ENCODE measurements at places on chromosomes 1 and 21.

DNA sequence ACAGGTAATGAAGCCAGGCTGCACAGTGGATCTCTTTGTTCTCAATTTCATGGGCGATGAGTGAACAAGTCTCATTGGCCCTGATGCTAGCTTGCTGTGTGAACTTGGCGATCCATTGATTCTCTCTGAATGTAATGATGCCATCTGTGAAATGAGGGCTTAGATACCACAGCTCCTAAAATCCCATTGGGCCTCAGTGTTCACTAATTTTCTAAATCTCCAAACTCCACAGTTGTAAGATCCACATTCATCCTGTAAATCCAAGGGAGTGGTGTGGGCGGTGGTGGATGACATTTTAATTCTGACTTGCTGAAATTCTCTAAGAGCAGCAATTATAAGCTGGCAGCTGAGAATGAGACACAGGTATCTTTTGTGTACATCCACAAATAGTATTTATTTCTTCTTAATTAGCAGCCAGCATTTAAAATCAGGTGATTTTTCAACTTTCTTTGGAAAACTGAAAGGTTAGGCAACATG is 9.6 kb upstream of the ACTL8 start:
- no peak for DNase-seq

GRCh38 chr1:44994309-44994898 is 8.0 kb upstream of the EIF2B3 start:
- DNase-seq: no peak

DNA sequence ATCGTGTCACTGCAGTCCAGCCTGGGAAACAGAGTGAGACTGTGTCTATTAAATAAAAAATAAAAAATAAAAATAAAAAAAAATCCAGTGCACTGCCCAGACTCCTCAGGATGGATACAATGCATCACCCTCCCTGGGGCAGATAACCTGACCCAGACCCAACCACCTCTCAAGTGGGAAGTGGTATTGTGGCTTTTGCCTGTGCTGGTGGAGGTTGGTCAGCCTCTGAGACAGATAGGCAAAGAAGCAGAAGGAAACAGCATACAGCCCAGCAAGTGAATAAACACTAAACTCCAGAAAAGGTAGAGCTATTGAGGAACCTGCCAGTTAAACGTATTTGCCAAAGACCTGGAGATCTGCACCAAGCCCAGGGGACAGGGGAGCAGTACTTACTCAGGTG is 22.0 kb downstream of the HHIPL2 start:
- DNase-seq: no peak

- no peak for DNase-seq
Observed at GRCh38 chr1:41687007-41687406, 202.5 kb upstream of the EDN2 start.

- no peak for DNase-seq
Observed at GRCh38 chr1:235906436-235906835, 39.7 kb upstream of the LYST start.

DNA sequence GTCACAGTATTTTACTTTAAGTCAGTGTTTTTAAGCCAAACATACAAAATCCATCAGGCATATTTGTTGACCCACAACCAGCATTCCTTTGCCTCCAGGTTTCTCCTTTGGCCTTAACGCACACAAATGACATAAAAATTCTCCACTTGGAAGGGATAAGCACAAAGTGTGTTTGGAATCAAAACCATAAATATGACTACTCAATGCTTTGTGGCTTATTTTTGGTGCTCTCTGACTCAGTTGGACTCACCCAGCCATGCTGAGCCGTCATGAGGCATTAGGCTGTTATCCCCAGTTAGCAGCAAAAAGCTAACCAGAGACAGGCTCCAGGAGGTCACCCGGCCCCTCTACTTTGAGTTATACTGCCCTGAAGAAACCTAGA is 948 bp downstream of the PRUNE1 start:
- DNase-seq: no peak

DNA sequence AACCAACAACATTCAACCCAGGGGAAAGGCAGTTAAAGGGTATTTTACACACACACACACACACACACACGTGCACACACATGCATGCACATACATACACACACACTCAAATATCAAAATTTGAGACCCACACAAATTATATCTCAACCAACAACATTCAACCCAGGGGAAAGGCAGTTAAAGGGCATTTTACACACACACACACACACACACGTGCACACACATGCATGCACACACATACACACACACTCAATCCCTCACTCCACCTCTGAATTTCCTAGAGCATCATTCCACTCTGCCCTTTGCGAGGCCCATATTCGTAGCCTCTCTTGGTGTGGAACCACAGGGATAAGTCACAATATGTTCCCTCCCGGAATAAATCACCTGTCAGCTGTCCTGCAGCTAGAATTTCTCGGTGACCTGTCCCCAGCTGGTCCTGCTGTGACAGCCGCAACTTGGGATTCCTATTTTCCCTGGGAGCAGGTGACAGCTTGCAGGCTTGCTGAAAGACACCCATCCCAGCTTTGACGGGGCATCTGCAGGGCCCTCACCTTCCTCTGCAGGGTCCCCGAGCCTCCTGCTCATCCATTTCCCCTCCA is 122.7 kb downstream of the PSMG1 start:
- DNase-seq: no peak

DNA sequence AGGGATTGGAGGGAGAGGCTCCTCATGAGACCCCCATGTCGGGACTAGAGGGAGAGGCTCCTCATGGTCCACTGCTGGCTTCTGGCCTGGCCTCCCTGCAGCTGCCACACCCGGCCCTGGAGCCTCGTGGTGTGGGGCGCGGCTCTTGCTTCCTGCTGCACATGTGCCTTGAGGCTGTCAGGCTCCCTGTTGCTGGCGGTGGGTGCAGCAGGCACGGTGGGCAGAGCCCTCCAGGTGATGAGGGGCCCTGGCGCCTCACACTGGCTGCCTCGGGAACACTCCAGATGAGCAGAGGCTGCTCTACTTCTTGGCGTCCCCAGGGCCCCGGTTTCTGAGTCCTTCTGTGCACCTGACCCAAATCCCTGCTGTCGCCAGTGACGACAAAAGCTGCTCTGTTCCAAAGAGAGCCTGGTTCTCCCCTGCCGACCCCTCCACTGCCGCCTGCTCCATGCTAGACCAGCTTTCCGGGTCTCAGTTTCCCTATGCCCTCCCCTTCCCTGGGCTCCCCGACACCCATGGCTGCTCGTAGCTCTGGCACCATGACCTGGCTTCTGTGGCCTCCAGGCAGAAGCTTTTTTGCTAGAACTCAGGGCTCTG is 9.7 kb upstream of the ATAD3B start:
- no peak for DNase-seq

DNA sequence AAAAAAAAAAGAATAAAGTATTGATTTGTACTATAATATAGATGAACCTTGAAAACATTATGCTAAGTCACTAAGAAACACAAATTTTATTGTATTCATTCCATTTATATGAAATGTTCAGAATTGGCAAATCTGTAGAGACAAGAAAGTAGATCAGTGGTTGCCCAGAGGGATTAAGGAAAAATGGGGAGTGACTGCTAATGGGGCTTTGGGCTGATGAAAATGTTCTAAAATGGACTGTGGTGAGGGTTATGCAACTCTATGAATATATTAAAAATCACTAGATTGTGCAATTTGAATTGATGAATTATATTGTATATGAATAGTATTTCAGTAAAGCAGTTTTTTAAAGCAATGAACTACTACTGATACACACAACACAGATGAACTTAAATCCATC is 10.0 kb downstream of the GDAP2 start:
- no peak for DNase-seq

DNA sequence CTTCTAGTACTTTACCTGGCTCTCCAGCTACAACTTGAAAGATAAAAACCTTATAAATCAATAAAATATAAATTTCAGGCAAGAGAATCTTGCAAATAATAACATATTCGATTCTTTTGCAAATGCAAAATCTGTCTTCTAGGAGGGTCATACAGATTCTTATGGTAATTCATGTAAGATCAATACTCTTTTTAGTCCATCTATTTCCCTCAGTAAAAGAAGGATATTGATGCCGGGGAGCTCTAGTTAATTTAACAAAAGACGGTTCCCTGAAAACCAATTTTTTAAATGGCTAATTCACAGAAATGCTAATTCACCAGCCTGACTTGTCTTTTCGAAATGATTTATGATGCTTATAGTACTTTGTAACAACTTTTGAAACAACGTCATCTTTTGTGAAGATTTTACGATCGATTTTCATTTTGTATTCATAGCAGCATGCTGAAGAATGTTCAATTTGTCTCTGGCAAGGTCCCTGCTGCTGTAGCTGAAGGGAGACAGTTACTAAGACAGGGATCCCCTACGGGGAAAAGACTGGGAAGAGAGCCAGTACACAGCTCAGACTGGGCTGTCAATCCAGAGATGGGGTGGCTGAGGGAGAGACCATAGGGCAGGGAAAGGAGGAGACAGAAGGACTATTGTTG is 90.6 kb upstream of the SPAG17 start:
- no peak for DNase-seq

DNA sequence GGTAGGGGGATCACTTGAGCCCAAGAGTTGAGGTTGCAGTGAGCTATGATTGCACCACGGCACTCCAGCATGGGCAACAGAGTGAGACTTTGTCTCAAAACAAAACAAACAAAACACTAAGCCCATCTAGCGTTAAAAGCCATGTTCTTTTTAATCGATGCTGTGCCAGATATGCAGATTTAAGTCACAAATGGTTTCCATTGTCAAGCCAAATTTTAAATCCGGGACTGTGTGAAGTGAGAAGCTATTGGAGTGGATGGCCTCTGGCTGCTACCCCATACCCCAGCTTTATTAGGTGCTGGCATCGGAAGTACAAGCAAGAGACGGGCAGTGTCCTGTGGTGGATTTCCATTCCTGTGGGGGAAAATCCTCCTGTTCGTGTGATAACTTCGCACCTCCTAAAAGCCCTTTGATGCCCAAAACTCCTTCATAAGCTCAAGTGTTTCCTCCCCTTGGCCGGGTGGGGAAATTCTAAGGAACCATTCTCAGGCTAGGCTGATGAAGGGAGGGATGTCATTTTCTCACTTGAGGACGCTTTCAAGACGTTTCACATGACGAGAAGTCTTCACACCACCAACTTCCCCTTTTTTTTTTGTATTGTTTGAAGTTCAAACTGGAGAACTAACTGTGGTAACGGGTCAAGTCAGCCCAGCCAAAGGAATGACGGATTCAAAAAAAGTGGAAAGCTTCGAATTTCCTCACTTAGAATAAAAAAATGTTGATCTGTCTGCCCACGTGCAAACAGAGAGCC is 140.8 kb downstream of the KAZN start:
- no peak for DNase-seq

GRCh38 chr1:8217011-8217711 is 100.8 kb upstream of the SLC45A1 start:
- DNase-seq: peak; percentile 72

GRCh38 chr1:204826970-204827369 is 43.7 kb upstream of the NFASC start:
- no peak for DNase-seq

DNA sequence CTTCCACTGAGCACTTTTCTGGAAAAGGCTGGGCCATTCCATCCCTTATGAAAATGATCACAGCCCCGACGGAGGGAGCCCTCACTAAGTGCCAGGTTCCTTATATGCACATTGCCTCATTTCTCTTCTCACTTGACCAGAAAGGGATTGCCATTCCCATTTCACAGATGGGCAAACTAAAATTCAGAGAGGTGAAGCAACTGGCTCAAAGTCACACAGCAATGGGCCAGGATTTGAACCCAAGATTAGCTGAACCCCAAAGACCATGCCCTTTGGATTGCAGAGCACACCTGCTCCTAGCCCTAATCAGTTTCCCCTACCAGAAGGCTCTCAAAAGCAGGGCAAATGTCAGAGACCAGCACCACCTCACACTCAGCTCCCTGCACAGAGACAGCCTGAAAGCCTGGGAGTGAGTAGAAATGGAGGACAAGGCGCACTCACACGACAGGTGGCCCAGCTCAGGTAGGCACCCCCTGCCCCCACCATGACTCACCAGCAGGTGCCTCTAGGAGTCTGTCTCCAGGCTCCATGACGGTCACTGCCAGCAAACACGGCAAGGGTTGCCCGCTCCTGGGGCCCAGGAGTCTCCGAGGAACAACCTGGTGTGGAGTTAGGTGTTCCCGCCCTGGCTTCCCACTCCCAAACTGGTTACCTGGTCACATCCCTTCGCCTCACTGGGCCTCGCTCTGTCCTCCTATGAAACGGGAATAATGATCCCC is 21.7 kb downstream of the SDC3 start:
- DNase-seq: no peak

DNA sequence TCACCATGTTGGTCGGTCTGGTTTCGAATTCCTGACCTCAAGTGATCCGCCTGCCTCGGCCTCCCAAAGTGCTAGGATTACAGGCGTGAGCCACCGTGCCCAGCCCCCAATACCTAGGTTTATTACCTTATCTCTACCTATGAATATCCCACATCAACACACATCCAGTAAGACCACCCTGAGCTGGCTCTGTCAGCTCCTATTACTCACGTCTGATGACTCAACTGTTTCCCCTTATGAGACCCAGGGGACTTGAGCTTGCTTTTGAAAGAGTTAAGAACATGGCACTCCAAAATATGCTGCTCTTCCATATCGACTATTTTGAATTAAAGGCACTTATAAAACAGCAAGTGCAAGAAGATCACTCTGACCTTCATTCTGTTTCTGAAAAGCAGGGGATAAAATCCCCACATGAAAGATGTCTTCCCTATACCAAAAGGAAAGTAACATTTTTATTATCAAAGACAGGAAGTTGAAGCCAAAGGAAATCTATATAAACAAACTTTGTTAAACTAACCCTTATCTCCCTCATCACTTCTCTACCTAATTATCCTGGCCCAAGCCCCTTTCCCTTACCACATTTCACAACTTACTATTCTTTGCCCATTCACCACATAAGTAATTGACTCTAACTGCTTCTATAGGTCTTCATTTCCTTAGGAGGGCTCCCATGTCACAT is 41.3 kb upstream of the OSBPL9 start:
- DNase-seq: no peak

DNA sequence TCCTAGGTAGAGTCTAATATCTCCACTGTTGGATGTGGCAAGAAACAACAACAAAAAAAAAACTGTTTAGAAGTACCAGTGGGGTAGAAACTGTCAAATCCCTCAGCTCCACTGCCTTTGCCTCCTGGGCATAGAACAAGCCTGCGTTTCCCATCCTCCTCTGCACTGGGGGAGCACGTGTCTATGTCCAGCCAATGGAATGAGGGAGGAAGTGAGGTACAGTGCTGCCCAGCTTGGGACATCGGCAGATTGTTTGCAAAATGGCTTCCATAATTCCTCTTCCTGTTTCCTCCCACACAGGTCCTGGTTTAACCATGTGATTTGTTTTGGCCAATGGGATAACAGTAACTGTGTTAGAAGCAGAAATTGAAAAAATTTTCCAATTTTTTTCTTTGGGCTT is 39.1 kb downstream of the PSMG1 start:
- no peak for DNase-seq

GRCh38 chr1:31031330-31032143 is 34.0 kb downstream of the PUM1 start:
- DNase-seq: no peak

- no peak for DNase-seq
Observed at GRCh38 chr1:91555074-91555730, 54.6 kb downstream of the CDC7 start.
